Frontal cortex (tissue), 4 donors: ENCODE measurements at places on chromosomes 13 and 19.

DNA sequence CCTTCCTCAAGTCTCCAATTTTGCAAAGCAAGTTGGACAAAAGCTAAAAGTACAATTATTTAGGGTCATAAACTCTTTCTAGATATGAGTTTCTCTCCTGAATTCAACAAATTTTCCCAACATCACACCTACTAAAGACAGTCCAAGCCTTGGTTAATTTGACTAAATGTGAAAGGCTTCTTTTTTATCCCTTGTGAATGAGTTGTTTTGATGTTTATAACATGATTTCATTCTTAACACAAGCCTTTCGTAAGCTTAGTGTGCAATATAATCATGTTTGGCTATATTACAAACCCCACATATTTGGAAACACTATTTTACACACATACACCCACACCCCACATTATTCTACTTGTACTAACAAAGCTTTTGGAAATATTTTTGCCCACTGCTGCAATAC, 57.3 kb downstream of the ZC3H13 start:
- no peak for DNase-seq

DNA sequence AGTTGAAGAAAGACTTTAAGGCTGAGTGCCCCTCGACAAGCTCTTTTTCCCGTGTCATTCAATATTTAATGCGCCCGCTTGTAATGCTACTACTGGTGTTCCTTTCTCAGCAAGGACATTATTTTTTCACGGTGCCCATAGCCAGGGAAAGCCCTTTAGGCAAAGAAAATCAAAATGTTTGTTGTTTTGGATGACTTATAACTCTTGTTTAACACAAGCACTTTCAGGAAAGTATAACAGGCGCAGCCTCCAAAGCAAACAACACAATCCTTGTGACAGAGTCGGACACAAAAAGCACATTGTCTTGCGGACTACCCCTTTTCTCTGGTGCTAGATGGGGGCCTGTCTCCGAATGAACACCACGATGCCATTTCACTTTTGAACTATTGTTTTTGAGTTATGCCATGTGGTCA, 12.4 kb downstream of the ZIC5 start:
- no peak for DNase-seq

DNA sequence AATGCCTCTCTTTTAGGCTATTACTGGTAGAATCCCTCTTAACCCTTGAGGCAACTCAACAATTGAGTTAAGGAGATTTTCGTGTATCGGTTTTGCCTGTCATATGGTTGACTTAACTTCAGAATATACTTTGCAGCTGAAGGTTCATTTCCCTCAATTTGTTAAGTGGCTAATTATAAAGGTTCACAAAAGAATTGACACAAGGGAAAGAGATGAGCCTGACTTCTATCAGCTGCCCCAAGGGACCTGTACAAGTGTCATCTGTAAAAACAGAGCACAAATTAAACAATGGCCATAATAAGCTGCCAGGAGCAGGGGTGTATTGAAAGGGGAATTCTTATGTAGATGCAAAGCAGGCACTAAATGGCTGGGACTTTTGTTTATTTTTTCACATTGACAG, 334.8 kb upstream of the OBI1 start:
- DNase-seq: no peak

DNA sequence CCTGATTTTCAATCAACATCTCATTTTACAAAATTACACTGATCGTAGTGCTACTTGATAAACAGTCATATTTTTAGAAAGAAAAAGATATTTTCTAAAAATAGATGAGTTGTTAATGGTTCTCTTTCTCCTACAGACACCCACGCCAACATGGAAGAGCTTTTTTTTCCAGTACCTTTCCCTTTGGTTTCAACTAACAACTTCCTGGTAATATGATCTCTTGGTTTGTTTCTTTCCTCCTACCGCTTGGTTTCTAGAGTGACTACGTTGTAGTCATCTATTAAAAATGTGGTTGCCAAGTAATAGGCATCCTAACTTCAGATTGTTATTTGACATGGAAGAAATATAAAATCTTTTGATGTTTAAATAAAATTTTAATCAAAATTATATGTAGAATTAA, 189.0 kb downstream of the LACC1 start:
- no peak for DNase-seq

DNA sequence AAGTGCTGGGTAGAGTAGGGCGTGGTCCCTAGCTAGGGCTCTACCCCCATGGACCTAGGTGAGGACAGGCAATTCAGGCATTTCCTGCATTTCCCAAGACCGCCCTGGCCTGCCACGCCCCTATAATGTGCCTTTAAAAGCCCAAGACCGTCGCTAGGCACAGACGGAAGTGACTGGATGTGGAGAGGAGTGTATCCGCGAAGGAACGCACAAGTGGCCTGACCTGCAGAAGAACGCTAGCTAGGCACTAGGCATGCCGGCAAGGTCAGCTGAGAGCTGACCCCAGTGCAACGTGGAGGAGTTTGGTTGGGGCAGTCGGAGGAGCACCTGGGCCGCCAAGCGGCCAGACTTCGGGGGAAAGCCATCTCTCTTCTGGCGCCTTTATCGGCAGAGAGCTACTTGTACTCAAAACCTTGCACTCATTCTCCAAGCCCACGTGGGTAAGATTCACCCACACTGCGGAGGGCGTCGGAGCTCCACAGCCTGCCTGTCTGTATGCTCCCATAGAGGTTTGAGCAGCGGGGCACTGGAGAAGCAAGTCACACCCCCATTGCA, 370.0 kb downstream of the FGF9 start:
- no peak for DNase-seq

GRCh38 chr13:104577071-104577815, 1511.0 kb upstream of the SLC10A2 start:
- DNase-seq: no peak

DNA sequence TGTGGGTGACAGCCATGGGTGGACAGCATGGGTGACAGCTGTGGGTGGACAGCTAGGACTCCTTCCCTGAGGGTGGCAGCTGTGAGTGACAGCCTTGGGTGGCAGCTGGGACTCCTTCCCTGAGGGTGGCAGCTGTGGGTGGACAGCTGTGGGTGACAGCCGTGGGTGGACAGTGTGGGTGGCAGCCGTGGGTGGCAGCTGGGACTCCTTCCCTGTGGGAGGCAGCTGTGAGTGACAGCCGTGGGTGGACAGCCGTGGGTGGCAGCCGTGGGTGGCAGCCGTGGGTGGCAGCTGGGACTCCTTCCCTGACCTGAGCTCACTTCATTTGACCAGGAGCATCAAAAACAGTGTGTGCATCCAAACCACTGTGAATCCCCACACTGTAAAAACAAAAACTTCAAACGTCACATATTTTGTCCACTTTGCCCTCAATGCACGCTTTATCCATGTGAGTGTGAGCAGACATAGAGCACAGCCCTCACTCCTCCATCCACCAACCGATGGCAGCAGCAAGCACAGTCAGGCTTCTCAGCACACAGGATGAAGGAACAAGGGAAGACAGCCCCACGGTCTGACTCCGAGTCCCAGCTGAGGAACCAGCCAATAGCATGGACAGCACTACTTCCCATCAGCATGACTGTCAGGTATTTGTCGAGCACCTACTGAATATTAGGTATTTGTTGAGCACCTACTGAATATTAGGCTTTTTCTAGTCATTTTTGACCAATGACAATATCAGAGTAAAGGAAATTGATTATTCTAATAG, 1.6 kb upstream of the CFAP97D2 start:
- DNase-seq: no peak
